Fibroblast of the aortic adventitia (primary cell): ENCODE measurements at places on chromosomes 11 and 22. TPM values are rescaled to one million over a fixed set of nuclear protein-coding genes. Genes with fewer than 3 reads are reported as not detected.

SCUBE2 gene
- total RNA-seq, result 0.54 and 1.1 TPM in 2 replicates

PDGFD gene
- 32.4 and 37.4 TPM in 2 replicates for total RNA-seq

OR2D3 gene
- total RNA-seq, result not detected in 2 replicates

CCDC73 gene
- not detected in 2 replicates for total RNA-seq

F2 gene
- not detected in 2 replicates for total RNA-seq

ADAMTS15 gene
- 8.6 and 30.8 TPM in 2 replicates for total RNA-seq

GP1BB gene
- total RNA-seq, result 2.1 and 20.1 TPM in 2 replicates

RCOR2 gene
- total RNA-seq, result 2.9 and 3.3 TPM in 2 replicates

SNAP29 gene
- total RNA-seq, result 10.6 and 15.5 TPM in 2 replicates

SLC22A6 gene
- not detected in 2 replicates for total RNA-seq

GLB1L3 gene
- not detected in 2 replicates for total RNA-seq

CARD18 gene
- total RNA-seq, result not detected in 2 replicates
